Activated T-cell treated with anti-CD3 and anti-CD28 coated beads, Interleukin-2, amount 50 U/mL, for 4 hours (primary cell): ENCODE measurements at places on chromosomes 3 and 15.

- no peak for DNase-seq
These were observed 38.4 kb downstream of the PAQR5 start for GRCh38 chr15:69337138-69337537.

DNA sequence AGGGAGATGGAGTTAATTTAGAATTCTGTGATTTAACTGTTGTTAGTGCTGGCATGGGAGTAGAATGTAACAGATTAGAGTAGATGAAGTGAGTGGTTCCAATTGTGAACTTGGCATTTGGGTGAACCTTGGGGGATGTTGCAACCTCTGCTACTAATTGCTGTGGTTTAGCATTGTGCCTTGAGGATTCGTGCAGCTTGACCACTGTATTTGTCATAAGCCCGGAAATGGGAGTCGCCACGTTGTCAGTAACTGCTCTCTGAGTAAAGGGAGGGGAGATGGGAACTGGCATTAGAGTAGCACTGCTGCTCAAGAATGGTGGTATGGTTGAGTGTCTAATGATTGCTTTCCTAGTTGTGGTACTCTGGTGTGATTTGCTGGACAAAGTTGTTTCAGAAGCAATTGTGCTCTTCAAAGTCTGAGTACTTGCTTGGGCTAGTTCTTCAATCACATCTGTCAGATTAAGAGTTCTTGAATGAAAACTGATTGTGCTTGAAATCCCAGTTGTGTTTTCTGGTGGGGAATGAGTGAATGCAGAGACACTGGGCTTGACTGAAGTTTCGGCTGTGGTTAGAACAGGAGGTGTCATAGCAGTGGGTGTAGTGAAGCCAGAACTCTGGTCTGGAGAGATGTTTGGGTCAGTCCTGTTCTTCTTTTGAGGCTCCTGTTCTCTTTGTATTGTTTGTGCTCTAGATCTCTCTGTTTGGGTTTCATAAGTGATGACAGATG lies 15.4 kb downstream of the IGSF10 start:
- no peak for DNase-seq

DNA sequence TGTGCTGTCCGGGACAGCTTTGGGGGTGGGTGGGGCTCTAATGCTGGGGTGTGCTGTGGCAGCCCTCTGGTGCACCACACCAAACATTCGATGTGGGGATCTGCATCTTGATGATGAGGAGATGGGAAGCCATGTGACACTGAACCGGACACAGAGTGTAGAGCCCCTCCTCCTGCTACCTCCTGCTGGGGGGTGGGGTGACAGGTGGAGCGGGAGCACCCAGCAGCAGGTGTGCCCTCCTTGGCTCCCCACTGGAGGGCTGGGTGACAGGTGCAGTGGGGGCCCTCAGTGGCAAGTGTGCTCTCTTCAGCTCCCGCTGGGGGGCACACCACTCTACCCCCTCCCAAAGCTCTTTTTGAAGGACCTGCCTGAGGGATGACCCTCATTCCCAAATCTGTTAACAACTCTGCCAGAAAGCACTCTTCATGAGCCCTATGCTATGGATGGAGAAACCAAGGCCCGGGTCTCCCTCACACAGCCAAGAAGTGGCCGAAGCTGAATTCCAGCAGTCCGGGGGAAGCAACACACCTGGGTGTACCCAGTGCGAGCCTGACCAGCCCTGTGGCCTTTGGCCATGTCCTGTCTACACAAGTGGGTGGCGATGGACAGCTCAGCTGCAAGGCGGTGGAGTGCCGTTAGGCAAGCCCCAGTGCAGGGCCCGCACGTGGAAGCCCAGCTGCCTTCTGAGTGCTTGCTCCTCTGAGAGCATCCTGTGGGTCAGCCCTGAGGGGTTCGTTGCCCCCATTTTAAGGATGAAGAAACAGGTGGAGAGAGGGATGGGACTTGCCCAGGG lies 609 bp upstream of the UROC1 start:
- DNase-seq = no peak

DNA sequence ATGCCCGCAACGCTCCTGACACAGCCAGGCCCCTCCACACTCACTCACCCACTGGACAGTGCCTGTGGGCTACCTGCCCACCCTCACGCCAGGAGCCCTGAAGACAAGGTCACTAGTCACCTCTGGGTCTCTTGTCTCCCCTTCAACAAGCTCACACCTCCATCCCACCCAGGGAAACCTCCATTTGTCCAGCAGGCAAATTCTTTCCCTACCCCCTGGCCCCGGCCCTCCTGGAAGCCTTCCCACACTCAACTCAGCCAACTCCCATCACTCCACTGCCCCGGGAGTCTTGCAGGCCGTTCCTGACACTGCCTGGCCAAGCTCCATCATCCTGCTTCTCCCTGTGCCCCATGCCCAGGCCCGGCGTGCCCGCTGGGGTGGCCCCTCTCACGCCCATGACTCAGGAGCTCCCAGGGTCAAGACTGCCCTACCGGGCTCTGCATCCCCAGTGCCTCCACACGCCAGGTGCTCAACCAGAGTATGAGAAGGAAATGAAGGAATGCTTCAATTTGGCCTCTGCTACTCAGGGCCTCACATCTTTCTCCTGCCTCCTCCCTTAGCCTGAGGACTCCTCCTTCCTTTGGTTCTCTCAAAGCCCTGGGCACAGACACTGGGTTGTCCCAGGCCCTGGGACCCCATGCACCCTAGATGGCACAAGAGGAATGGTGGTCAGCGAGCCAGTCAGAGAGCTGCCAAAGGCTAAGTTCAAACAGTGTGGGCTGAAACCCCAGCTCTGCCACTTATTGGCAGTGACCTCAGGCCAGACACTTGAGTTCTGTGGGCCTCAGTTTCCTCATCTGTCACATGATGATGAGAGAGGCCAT lies 88.6 kb downstream of the SEC22A start:
- no peak for DNase-seq

- no peak for DNase-seq
These were observed 148.8 kb upstream of the TBL1XR1 start for GRCh38 chr3:177345973-177346503.

DNA sequence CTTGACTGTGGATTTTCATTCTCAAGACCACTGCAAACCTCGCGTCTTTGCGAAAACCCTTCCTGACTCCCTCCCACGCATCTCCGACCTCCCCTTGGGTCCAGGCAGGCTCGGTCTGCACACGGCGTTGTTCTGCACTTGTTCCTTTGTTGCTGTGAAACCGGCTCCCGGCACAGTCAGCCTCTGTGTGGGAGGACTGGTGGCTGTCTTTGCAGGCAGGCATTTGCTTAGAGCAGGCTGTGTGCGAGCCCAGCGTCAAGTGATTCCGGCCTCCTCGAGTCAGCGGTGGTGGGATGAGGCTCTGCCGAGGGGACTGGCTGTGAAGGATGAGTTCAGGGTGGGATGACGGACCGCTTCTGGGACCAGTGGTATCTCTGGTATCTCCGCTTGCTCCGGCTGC lies 102.6 kb upstream of the ROPN1 start:
- no peak for DNase-seq

DNA sequence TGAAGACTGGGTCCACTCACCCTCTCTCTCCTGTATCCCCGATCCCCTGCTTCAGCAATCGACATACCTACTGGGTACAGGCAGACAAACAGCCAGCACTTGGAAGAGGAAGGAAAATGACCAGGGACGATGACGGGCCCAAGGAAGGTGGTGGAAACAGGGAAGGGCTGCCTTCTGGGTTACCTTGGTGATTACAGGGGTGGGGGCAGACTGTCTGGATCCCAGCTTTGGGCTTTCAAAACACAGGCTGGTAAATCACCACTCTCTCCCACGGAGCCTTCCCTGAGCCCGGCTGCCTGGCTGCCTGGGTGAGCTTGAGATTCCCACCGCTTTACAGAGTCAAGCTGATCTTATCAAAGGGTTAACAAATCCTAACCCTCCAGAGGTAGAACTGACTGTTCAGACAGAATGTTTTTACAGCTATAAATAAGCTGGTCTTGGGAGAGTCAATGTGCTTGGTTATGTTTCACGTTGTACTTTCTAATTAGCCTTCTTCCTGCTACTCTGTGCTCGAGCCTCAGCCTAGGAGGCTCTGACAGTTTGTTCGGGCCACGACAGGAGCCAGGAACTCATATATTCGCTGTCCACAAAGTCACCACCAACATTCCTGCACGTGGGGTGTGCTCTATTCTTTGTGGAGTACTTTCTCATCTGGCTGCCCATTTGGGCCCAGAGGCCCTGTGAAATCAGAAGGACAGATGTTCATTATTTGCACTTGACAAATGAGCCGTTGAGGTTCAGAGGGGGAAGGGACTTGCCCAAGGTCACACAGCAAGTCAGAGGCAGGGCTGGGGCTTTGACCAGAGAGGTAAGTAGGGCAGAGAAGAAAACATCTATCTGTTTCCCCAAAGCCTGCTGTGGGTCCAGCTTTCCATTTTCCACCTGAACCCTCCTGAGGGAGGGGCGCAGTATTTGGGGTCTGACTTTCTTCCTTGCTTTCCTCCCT lies 63.5 kb downstream of the FEM1B start:
- DNase-seq = no peak

DNA sequence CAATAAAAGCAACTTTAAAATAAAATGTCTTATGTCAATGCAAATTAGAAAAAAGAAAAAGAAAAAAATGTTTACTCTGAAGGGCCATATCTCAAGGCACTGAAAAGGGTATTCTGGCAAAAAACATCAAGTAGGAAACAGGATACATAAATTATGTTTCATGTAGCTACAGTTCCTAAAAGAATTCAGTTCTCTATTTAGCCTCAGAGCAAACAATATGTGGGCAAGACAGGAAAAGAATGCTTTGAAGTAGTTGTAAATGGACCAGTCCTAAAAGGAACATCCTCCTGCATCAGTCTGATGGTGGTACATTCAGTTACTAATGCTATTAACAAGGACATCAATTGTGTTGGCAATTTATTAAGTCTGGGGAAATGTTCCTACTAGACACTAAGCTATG lies 8.1 kb downstream of the COMMD2 start:
- DNase-seq = no peak

DNA sequence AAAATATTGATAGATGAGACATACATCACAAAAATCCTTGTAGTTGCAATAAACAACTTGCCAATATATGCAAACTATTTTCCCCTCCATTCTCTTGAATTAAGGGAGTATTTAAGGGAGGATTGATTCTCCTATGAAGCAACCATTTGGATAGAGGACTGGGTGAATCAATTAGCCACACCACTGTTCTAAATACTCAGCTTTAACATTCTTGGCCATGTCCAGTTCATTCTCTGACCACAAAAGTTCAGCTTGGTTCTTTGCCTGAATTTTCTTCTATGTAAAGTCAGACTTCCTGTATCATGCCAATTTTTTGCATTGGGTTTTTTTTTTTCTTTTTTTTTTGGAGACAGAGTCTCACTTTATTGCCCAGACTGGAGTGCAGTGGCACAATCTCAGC lies 15.8 kb upstream of the SEC11A start:
- no peak for DNase-seq

DNA sequence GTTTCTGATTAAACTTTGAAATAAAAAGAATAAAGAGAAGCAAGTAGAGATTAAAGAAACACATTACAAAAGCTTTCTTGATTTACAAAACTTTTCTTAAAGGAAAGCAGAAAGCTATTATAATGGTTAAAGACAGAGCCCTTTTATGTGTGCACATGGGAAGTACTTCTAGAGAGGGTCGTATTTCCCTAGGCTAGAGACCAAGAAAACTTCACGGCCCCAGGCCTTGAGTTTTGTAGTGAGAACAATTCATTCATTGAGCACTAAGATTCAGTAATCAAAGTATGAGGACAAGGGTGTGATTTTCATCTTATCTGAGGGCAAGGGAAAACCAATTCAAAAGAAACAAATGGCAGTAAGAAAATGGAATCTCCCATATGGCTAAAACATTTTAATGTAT lies 854.1 kb downstream of the ROBO1 start:
- no peak for DNase-seq

GRCh38 chr15:47754312-47754711 lies 37.0 kb downstream of the SEMA6D start:
- no peak for DNase-seq

- DNase-seq = no peak
These were observed 262.4 kb downstream of the UBE2E2 start for GRCh38 chr3:23465569-23465968.

DNA sequence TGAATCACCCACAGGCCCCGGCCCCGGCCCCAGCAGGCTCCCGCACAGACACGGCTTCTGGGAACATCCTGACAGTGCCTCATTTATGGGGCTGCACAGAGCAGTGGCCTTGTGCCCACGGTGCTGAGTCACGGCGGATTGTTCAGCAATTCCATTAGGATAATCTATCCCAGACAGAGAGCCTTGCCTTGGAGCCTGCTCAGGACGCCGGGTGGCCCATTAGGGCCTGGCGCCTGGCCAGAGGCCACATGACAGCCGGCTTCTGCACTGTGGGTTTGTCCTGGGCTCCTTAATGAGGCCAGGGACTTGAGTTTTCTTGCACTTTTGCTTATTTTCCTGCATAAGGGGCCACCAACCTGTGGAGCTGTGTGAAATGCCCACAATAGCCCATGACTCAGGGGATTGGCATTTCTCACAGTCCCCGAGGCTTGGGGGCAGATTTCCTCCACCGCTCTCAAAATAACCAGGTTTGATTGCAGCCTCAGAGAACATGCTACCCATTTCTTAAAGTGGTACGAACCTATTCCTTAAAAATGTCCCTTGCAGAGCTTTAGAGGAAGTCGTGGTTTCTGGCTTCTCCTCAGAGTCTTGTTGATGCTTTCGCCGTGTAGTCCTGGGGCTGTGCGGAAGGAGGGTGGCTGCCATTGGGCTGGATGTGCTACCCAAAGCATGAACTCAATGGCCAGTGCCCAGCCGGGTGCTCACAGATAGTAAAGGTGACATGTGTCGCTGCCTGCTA lies 19.0 kb downstream of the SYNM start:
- DNase-seq = no peak

GRCh38 chr3:44114142-44114541 lies 127.5 kb upstream of the TOPAZ1 start:
- DNase-seq = peak; percentile 17

DNA sequence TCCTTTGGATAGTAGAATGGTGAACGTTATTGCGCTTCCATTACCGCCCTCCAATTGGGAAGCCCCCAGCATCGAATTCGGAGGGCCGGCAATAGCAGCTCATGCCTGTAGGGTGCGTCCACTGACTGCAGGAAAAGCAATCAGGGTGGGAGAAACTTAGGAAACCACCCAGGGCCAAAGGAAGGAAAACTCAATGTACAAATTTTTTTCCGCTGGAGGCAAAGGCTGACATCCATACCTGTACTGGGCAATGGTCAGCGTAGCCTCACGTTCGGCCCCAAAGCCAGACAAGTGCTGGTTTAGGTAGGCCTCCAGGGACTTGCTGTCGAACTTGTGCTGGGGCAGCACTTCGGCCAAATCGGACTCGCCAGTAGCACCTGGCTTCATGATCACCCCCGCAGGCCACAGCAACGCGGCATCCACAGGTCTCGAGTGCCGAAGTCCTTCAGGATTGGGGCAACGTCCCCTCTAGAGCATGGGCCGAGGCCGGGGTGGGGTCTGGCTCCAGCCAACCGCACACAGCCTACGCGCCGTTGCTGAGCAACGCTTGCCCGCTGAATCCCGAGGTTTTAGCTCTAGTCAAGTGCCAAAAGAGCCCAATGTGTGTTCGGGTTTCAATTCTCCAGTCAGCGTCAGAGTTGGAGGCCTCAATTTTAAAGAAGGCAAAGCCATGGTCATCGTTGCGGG lies at the start of gene ACAD11:
TSS of gene ACAD11 (minus strand) at position 445 of the 687 bp plus-strand sequence. CDS start at position 387, 58 bp downstream.
- DNase-seq = peak; percentile 5

GRCh38 chr3:190877925-190878324 lies 15.4 kb upstream of the GMNC start:
- no peak for DNase-seq

GRCh38 chr3:8266730-8267131 lies 234.9 kb upstream of the LMCD1 start:
- no peak for DNase-seq
